ENCODE measurements at places on chromosomes 6 and 20.

DNA sequence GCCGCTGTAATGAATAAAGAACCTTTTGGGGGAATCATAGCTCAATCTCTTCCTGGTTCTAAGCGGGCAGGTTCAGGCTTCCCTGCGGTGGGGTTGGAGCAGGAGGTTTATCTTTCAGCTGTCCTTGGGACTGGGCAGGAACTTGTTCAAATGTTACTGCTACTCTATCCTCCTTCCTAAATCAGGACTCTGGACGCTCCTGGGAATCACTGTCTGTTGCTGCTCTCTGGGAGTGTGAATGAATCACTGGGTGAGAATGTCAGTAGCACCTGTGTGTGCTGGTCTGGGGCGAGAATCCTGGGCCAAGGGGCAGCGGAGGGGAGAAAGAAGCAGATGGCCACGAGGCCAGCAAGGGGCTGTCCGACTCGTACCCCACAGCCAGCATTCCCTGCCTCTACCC is 65.4 kb upstream of the ZNFX1 start:
- DNase-seq: no peak

GRCh38 chr20:43728686-43729255 is 2.0 kb upstream of the GTSF1L start:
- DNase-seq: no peak

DNA sequence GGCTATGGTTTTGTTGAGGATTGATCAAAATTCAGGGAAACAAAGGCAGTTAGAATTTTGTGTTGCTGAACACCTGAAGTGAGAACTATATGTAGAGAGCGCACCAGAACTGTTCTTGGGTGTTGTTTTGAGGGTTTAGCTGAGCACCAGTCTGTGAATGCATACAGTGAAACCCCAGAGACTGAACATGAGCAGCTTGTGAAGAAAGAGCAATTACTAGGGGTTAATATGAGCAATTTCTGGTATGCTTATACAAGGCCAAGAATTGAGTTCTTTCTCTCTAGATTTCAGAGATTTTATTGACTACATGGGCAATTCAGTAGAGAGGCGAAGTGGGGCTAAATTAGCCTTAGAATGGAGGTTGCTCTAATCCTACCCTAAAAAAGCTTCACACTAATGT is 93.9 kb downstream of the CD2AP start:
- no peak for DNase-seq

DNA sequence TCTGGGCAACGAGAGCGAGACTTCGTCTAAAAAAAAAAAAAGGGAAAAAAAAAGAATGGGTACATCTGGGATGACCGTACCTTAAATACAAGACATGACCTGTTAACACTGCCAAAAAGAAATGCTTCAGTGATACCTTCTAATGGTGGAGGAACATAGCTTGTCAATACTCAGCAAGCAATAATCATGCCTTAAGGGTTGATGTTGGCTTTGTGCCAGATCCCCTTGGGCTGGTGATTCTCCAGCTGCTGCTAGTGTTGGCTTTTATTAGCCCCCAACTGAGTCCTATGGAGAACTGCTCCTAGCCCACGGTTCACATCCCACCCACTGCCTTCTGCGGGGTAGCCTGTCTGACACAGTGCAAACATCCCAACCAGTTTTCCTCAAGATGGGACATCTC is 134.9 kb downstream of the PLCB1 start:
- no peak for DNase-seq

- no peak for DNase-seq
Measured at GRCh38 chr20:62362590-62362940, 4.5 kb downstream of the LAMA5 start.

GRCh38 chr6:30075790-30076732 is 492 bp upstream of the RNF39 start:
- DNase-seq: no peak

DNA sequence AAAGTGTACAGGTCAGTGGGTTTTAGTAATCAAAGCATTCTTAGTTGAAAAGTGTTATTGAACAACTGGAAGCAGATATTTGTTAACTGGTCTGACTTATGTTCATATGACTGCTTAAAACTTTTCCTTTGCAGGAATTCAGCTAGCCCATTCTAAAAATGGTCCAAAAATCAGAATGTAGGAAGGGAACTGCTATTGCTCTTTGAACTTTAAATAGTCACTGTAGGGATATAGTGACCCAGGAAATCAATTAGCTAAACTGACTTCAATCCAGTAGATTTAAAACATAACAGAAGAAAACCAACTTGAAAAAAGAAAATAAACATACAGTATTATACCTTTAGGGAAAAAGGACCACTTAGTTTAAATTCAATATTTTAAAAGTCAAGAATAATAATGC is 25.5 kb downstream of the AKAP12 start:
- DNase-seq: no peak

DNA sequence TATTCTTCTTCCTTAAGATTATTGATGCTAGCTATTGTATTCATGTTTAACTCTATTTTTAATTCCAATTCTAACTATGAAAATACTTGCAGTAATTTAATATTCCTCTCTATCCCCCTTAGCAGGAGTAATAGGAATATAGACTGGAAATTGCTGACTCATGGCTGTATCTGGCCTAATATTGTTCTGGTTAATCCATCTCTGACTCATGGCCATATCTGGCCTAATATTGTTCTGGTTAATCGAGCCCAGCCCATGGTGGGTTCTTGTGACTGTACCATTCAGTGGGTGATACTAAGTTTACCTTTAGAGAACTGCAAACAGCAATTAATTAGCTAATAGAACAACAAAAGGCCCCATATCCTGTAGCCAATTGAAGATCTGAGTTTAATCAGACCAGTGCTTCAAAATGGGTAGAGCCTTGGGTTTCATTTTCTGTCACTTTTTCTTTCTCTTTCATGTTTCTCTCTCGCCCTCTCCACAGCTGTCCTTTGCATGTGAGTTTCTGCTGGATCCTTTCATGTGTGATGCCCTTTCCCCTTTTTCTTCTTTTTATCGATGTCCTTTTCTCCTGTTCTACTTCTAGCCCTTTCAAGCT is 50.6 kb downstream of the SLC22A3 start:
- DNase-seq: no peak
